ENCODE measurements at places on chromosomes 12 and 14.

GRCh38 chr12:125540580-125541204 lies 475.5 kb downstream of the AACS start:
- DNase-seq: no peak

DNA sequence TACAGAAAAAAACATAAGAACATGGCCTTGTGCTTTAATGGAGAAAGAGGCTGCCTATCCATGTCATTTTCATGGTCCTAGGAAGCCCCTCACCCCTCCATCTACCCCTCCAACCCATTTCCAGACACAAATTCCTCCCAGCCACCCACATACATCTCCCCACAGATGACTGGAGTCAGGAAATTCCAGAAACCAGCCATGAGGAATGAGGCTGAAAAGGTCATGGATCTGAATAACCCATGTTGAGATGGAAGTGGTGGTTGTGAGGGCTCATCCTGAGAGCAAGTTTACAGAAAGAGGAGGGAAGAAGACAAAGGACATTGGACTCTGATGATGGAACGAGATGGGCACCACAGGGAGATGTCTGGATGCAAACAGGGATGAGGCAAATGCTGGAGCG lies 23.9 kb upstream of the C12orf42 start:
- DNase-seq: no peak

GRCh38 chr12:94587266-94588241 lies 62.8 kb downstream of the TMCC3 start:
- DNase-seq: no peak

DNA sequence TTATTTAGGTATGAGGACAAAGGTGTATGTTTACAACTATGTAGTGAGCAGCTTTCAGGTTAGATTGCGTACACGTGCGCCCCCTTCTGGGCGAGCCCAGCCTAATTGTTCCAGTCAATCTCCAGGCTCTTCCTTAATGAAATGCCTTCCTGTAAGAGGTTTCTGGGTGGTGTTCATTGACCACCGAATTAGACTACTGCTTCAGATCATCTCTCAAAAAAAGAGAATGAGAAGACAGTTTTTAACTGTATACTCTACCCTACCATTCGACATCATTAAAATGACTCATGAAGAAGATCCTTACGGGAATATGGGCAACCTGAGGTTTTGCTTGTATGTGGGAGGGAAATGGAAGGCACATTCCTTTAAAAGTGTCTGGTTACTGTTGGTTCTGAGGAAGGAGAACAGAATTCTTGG lies 2.1 kb downstream of the LUM start:
- no peak for DNase-seq

DNA sequence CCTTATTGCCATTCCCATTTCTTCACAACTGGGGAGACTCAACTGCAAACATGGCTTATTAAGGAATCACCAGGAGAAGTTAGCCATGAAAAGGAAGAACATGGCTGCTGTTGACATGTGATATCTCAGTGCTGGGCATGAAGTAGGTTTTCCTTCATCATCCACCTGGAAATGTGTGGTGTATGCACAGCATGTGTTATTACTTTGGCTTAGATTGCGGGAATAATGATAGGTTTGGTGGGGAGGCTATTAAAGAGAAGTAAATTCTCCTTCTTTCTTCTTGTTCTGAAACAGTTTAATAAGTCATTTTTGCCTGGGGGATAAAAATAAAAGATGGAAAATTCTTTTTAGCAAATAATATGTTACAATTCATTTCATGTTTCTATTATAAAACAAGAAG lies 23.7 kb upstream of the CLEC14A start:
- no peak for DNase-seq

GRCh38 chr12:9736936-9737705 lies 4.2 kb upstream of the CLECL1 start:
- no peak for DNase-seq

GRCh38 chr12:100656856-100657255 lies 83.4 kb downstream of the GAS2L3 start:
- no peak for DNase-seq

GRCh38 chr14:105918496-105919262 lies 392.3 kb downstream of the TMEM121 start:
- no peak for DNase-seq

DNA sequence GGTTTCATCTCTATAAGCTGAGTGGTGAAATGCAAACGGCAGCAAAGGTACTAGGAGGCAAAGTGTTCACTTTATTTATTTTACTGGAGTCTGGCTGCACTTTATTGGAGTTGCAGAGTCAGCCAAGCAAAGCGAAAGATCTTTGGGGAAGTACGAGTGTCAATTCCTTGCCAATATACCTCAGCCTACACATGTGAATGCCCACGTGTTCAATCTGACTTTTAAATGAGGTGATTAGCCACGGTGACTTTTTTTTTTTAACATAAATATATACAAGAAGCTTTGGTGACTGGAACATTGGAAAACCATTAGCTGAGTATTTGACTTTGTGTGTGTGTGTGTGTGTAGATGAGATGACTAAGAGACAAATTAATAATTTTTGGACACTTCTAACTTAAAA lies 178.8 kb downstream of the NTS start:
- no peak for DNase-seq

DNA sequence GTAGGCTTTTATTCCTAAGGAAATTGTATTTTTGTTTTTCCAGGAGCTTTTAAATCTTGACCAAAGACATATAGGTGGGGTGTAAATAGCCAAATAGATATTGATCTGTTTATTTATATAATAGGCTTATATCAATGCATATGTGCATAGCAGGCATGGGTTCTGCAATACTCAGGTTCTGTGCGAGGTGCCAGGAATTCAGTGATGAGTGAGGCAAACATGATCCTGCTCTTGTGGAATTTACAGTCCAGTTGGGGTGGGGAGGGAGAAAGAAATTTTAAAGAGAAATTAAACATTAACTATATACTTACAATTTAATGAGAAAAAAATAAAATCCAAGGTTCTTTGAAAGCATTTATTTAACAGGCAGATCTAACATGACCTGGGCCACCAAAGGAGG lies 160.3 kb upstream of the HIF1A start:
- DNase-seq: no peak

DNA sequence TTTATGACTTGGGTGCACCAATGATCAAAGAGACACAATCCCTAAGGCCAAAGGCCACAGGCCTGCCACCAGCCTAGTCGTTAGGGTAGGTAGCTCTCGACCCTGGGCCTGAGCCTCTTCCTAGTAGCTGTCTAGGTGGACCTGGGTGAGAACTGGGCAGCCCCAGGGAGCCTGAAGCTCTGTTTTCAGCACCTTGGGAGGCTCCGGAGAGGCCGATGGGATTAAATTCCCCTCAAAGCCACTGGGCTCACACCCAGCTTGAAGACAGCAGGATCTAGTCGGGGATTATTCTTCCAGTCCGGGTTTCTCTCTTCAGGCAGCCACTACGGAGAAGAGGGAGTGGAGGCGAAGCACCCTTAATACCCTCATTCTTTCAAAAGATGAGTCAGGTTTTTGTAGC lies 79.8 kb downstream of the TMEM260 start:
- DNase-seq: no peak

DNA sequence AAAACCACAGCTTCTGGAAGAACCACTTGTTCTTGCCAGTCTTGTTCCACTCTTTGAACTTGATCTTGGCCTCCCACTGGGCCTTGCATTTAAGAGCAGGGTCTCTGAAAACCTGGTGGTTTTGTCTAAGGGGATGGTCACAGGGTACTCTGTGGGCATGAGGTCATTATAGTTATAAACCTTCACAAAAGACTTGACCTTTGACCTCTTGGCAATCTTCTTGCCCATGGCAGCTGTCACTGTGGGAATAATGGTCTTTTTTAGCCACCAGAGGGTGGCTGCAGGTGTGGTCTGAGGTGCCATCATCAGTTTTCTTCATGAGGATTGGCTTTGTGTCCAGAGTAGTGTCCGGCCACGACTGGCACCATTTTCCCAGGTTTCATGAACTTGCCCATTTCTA lies 9.1 kb downstream of the ATP6V0A2 start:
- no peak for DNase-seq

- no peak for DNase-seq
These were observed 27.4 kb upstream of the BTBD6 start for GRCh38 chr14:105220699-105221597.

DNA sequence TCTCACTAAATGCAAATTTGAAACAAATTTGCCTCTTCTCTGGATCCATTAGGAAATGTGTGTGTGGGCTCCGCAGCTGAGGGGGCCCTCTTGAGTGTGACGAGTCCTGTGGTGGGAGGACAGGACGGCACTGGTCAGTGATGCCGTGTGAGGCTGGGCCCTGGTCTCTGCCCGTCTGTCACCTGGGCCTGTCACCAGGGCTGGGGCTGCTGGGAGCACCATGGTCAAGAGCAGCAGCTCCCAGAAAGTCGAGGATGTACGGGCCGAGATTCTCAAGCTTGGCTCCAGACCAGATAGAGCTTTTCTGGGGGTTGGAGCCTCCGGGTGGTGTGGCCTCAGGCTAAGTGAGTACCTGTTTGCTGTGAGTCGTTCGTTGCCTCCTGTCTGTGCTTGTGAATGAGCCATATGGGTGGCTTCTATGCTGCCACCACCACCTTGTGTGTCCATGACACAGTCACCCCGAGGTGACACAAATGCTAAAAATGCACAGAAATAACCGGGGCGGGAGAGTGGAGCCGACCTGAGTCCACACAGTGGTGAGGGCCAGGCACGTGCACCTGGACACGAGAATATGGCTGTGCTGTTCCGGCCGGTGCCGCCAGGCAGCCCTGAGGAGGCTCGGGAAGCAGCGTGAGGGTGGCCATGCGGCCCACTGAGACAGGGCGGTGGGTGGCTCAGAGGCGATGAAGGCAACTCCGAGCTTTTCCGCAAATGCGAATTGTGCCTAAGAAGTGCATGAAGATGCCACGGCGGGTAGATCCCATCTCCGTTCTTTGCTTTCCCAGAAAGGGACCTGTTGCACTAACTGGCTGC lies 8.7 kb downstream of the PGAM5 start:
- no peak for DNase-seq

DNA sequence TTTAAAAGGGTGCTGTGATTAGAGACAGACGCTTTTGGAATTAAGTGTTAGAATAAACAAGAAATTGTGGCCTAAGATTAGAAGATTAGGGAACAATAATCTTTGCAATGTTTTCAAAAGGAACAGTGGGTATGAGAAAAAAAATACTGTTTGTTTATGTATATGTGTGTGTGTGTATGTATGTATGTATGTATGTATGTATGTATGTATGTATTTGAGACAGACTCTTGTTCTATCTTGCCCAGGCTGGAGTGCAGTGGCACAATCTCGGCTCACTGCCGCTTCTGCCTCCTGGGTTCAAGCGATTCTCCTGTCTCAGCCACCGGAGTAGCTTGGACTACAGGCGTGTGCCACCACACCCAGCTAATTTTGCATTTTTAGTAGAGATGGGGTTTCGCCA lies 81.6 kb downstream of the TRAFD1 start:
- no peak for DNase-seq

- DNase-seq: no peak
These were observed 86.5 kb upstream of the PTPRR start for GRCh38 chr12:71007020-71007419.

DNA sequence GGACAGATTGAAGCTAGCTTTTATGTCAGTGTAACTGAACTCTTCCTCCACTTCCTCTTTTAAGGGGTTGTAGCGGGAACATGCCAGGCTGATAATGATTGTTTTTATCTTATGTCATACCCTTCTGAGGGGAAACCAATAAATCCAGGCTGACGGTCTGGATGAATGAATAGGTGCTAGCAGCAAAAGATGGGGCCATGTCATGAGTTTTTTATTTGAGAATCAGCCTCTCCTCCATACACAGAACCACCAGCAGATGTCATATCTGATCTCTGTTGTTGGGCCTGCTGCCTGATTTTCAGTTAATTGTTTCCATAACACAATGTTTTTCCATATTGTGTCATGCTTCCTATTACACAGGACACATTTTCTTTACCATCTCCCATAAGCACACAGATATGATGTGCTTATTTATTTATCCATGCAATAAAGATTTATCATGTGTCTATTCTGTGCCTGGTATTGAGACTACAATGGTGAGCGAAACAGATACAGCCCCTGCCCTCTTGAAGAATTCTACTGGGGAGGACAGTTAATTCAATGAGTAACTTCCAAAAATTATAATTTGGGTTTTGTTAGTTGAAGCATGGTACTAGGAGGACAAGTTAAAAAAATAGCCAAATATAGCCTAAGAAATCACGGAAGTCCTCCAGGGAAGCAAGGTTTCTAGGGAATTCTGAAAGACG lies 33.6 kb upstream of the CRY1 start:
- DNase-seq: no peak

- no peak for DNase-seq
These were observed 138.4 kb downstream of the ATP23 start for GRCh38 chr12:58079806-58080205.

GRCh38 chr12:131530422-131530821 lies 180.5 kb upstream of the SFSWAP start:
- DNase-seq: no peak

DNA sequence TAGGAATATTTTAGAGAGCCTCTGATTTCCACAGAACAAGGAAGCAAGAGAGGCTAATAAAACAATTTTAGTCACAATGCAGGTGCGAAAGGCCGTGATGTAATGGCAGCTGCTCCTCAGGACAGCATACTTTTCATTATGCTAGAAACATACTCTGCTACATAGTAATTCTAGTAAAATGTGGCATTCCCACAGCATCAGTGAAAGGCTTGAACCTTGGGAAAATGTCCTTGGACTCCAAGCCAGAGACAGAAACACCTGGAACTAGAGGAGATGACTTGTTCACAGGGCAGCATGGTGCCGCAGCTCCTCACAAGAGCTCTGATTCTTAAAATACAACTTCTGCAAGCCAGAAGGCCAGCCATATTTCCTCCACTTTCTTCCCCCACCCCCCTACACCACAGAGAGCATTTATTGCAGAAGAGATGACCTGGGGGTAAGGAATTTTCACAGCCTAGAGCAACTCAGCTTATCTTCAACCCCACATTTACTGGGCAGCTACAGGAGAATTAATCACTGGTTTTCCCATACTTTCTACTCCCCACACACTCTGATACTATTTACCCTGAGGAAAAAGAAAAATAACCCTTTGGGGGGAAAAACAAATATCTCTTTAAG lies 15.8 kb downstream of the ABCC9 start:
- DNase-seq: no peak

GRCh38 chr14:98227000-98227726 lies 1044.8 kb downstream of the BCL11B start:
- DNase-seq: no peak

GRCh38 chr14:92287987-92288386 lies 35.0 kb upstream of the SLC24A4 start:
- DNase-seq: no peak

- DNase-seq: no peak
These were observed 116.1 kb downstream of the C12orf42 start for GRCh38 chr12:103379670-103380069.

GRCh38 chr12:66065641-66066136 lies 64.9 kb downstream of the LLPH start:
- no peak for DNase-seq
